ENCODE measurements at places on chromosomes 6 and 20.

DNA sequence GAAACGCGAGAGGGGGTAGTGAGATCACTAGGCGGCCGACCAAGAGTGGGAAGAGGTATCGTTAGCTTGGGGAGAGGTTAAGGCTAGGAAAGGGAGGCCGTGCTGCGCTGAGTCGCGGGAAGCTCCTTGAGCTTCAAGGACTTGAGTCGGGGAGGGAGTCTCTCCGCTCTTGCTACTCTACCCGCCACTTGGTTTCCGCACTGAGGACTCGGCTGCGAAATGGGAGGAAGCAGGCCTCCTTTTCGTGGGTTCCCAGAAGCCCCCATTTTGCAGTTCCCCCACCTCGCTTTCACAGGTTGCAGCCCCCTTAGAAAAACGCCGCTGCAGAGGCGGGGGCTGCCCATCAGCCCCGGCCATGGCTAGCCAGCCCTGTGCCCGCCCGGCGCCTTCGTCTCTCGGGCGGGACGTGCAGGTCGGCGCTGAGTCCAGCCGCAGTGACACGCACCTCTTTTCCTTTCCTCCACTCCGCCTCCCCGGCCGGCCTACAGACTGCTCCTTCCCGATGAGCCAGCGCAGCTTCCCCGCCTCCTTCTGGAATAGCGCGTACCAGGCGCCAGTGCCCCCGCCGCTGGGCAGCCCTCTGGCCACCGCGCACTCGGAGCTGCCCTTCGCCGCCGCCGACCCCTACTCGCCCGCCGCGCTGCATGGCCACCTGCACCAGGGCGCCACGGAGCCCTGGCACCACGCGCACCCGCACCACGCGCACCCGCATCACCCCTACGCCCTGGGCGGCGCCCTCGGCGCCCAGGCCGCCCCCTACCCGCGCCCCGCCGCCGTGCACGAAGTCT, 4.9 kb downstream of the VGLL2 start:
- no peak for DNase-seq

- DNase-seq = no peak
These were observed 83.0 kb downstream of the TMEM242 start for GRCh38 chr6:157240059-157240959.

DNA sequence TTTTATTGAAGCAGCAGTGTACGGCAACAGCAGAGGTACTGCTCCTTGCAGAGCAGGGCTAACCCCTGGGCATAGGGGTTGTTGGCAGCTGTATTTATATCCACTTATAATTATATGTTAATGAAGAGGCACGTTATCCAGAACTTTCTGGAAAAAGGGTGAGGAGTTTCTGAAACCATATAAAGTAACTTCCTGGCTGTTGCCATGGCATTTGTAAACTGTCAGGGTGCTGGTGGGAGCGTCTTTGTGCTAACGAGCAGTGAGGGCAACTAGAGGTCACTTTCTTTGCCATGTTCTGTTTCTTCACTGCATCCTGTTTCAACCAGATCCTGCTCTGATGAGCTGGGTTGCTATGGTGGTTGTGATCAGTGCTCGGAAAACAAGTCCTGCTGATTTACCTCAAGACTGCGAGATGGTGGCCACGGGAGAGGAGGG, 11.1 kb upstream of the ARFGEF2 start:
- DNase-seq = no peak

DNA sequence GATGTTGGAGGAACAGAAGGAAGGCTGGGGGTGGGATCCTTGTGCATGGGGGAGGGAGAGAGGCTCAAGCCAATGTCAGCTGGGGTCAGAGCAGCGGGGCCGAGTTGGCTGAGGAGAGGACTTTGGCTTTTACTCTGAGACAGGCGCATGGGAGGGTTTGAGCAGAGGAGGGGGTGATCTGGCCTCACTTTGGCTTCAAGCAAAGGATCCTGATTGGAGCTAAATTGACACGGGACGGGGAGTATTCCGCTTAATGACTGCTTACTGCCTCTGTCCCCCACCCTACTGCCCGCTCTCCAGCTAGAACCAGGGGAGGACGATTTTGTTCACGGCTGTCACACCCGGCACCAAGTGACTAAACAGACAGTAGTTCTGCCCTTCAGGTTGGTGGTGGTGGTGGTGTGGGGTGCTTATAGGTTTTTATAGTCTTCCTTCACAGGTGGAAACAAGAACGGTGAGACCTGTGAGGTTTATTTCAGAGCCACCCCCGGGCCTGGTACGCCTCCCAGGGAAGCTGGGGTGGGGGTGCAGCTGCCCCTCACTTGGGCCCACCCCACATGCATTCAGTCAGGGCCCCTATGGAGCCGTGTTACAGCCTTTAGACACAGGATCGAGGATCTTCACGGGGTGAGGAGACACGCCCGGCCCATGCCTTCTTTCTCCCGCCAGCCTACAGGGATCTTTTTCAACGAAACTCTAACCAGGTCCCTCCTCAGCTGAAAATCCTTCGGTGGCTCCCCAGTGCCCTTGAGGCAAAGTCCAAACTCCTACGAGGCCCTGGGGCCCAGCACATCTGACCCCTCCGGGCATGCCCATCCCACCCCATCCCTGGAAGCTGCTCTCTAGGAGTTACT, 1.3 kb upstream of the SNAI1 start:
- no peak for DNase-seq

GRCh38 chr6:113856625-113857555, at the start of gene MARCKS:
TSS of gene MARCKS (plus strand) at chr6:113857345. CDS start at chr6:113857746, 401 bp downstream.
- peak; percentile 86 for DNase-seq

DNA sequence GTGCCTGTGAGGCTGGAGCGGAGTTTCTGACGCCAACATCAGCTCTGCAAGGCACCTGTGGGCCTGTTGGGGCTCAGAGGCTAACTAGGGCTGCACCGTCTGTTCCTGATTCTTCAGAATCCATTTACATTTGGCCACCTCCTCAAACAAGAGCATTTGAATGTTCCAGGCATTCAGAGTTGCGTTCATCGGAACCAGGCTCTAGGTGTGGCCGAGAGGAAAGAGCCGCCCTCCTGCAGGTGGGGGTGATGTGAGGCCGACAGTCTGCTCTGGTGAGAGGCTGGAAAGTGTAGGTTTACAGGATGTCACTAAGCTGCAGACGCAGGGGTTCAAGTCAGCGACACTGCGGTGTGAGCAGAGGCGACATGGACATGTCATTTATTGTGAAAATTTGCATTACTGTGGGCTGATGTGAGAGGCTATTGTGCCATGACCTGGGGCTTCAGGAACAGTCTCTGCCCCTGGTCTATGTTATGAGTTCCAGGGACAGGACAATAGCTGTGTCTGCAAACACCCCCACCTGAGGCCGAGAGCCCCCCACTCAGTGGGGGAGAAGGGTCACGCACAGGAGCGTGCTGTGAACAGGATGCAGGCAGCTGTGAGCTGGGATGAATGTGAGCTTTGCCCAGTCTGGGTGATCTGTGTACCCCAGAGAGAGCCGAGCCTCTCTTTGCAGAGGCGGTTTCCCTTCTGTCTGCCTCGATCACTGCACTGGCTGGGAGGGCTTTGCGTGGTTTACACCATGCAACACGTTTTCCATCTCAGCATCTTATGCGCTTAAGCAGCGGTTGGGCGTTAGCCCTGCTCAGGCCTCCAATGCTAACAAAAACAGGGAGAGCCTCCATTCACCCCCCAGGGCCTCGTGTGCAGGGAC, 21.1 kb downstream of the SLCO4A1 start:
- no peak for DNase-seq

GRCh38 chr6:107991061-107991460, 33.1 kb upstream of the SEC63 start:
- no peak for DNase-seq
